ENCODE measurements at places on chromosomes 2 and 18.

- DNase-seq: no peak
These were observed 1.7 kb upstream of the ESCO1 start for GRCh38 chr18:21602299-21602587.

GRCh38 chr18:57296336-57296735 is 56.0 kb upstream of the ST8SIA3 start:
- no peak for DNase-seq

- no peak for DNase-seq
These were observed 4.2 kb downstream of the KIAA1328 start for GRCh38 chr18:36833120-36833519.

- DNase-seq: no peak
These were observed 99.5 kb upstream of the RNF152 start for GRCh38 chr18:61992285-61992684.

GRCh38 chr2:221895366-221896121 is 323.4 kb upstream of the EPHA4 start:
- no peak for DNase-seq

GRCh38 chr2:112643488-112643887 is 2.3 kb upstream of the SLC20A1 start:
- no peak for DNase-seq

GRCh38 chr2:207481924-207482323 is 47.8 kb upstream of the CREB1 start:
- no peak for DNase-seq

- DNase-seq: no peak
These were observed 3.6 kb upstream of the PLB1 start for GRCh38 chr2:28492282-28492681.
